Glutamatergic neuron (in vitro differentiated cells): ENCODE measurements at places on chromosomes 1 and 21. TPM values are rescaled to one million over a fixed set of nuclear protein-coding genes. Genes with fewer than 3 reads are reported as not detected.

GRCh38 chr1:65985393-65986066, 192.8 kb downstream of the PDE4B start:
- no peak for DNase-seq

DNA sequence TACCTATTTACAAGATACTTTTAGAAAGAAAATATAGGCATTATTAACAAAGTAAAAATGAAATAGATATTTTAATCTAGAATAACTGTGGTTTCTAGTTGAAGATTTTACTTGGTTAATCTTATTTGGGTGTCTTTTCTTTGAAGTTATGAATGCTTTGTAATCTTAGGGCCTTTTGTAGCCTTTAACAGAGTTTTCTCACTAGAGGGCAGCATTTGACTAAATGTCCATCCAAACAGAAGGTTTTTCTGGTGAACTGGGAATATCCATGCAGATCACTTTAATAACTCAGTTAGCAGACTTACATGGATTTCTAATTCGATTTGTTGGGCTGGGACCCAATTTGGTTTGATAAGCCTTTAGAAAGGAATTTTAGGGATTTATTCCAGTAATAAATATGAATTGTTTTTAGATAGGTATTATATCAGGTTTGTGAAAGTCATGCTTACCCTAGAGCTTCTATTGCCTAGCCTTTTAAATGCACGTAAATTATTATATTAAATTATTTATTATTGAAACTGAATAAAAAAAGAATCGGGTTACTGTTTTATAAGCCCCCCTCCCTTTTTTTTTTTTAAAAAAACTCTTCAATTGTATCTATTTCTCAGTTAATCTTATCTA, 119.7 kb downstream of the ZNF326 start:
- no peak for DNase-seq

DNA sequence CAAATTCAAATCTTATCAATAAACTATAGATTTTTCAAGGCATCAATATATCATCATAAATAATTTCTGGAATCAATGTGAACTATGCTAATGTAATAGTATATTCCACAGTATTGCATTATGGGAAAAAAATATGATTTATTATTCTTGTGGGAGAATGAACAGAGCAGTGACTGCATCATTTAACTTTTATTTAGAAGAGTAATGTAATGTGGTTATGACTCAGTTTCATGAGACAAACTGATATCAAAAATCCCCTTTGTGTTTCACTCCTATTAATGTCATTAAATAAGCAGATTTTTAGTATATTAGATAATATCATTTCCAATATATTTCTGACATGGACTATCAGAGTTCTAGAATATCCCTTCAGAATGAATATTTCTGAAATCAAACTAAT, 187.6 kb downstream of the LRRC40 start:
- no peak for DNase-seq

KRTAP7-1 gene
- not detected for total RNA-seq

PPIAL4G gene
- 0.61 TPM for total RNA-seq

GRCh38 chr1:110380672-110381283, 10.0 kb downstream of the SLC16A4 start:
- no peak for DNase-seq
